ENCODE measurements at places on chromosomes 13 and 19. TPM values are rescaled to one million over a fixed set of nuclear protein-coding genes. Genes with fewer than 3 reads are reported as not detected.

DNA sequence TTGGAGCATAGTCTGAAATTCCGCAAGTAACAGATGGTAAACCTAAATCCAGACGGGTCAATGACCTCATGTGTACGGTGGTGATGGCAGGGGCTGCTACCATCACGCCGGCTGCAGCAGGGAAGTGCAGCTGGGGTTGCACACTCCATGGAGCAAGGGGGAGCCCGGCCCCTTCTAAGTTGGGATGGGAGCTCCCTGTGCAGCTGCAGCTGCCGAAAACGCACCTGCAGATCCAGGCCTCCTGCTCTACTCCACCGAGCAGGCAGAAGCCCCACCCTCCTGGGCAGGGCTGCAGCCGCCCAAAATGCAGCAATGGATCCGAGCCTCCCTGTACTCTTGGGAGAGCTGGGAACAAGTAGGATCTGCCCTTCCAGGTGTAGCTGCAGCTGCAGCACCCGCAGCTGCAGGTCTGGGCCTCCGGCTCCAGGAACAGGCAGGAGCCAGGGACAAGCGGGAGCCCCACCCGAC is 25.5 kb downstream of the KBTBD6 start:
- no peak for DNase-seq

- DNase-seq: no peak
These were observed 5.7 kb downstream of the MCF2L start for GRCh38 chr13:112974671-112975070.

POLD1 gene
- polyA plus RNA-seq: 31.2 TPM

ZNF571 gene
- 8.9 TPM for polyA plus RNA-seq

ZNF256 gene
- polyA plus RNA-seq: 15.0 TPM

PINLYP gene
- polyA plus RNA-seq: 2.1 TPM

PIP5K1C gene
- 8.1 TPM for polyA plus RNA-seq
